ENCODE measurements at places on chromosomes 5 and 9.

GRCh38 chr5:180468732-180469585 is 25.2 kb upstream of the CNOT6 start:
- no peak for DNase-seq

- DNase-seq = no peak
Observed at GRCh38 chr5:177445052-177445916, 1.3 kb upstream of the PRR7 start.

- DNase-seq = no peak
Observed at GRCh38 chr9:117435630-117436261, 20.9 kb upstream of the ASTN2 start.

DNA sequence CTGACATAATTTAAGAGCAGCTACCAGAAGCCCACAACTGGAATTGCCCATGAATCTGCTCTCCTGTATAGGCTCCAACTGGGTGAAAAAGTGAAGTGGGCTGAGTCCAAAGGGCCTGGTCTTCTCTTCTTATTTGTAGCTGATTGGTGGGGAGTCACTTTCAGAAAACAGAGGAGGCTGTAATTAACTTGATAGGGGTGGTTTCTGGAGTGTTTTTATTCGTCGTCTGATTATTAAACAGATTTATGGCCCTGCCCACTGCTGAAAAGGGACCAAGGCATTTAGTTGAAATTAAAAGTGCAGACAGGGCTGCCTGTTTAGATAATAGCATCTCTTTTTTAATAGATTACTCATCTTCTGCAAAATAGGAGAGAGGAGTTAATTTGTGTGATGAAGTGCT is 81.0 kb upstream of the SAP30L start:
- no peak for DNase-seq

- no peak for DNase-seq
Observed at GRCh38 chr5:149802008-149802680, 72.0 kb downstream of the PPARGC1B start.

All from tongue (tissue), 3 donors.